ENCODE measurements at places on chromosomes 16 and 17.
A peak's percentile ranks its signal among the peaks of the same experiment; 100 is the strongest.

- DNase-seq: peak; percentile 93
Observed at GRCh38 chr17:7035591-7036368, at the start of gene SLC16A13. Gene SLC16A13, plus strand, starts transcription at chr17:7036015. Its CDS starts 368 bp downstream, at chr17:7036383.

DNA sequence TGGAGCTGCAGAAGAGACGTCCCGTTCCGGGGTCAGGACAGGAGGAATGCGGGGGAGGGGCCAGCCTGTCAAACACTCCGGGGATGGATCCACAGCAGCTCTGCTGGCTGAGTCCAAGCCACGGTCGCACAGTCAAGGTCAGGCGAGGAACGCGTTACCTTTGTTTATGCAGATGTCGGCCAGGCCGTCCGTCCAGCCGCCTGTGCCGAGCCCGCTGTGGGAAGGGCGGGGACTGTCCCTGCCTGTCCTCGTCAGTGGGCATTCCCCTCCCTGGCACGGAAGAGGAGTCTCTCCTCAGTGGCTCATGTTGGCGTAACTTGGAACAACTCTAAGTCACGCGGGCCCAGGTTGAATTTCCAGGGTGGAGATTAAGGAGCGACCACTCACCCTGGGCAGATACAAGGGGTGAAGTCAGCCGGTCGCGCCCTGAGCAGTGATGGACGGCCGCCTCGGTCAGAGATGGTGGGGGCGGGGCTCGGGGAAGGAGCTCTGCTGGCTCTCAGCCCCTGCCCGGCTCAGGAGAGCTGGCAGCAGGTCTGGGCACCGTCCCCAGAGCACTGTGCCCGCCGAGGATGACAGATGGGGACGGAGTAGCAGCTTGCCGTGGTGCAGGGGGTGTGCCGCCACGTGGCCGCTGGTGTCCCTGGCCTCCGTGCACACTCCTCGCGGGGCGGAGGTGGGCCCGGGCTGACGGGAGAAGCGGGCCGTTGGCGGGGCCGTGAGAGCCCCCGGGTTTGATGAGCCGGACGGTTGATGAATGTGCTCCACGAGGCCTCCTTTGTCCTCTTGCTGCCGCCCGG is 7.3 kb downstream of the CACNA1H start:
- no peak for DNase-seq

GRCh38 chr17:27810211-27810901 is 10.0 kb upstream of the NOS2 start:
- no peak for DNase-seq

DNA sequence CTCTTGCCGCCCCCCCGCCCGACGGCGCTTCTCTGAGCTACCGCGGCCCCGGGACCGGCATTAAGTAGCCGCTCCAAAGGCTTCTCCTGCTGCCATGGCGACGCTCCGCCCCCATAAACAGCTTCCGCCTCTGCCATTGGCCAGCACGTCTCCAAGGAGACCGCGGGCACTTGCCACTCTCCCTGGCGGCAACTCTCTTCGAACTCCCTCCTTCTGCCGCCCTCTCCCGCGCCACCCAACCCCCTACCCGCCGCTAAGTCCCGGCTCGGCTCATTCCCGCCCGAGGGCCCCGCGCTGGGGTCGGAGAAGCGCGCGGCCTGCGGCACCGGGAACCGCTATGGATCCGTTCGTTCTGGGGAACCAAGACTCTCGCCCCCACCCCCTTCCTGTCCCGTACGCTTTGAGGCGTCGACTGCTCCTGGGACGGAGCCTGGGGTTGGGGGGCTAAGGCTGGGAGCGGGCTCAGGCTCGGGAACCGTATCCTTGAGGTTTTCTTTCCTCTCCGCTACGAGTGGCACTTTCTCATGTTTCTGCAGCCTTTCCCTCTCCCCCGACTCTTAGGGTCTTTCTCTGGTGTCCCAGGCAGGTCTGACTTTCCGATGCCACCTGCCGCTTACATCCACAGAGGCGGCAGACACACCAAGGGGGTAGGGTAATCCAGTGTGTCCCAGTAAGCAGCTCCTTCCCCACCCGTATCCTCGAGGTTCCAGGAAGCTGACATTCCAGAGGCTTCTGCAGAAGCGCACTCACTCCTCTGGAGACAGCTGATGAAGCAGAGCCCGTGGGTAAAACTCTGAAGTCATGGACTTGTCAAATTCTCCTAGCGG is at the start of gene FOXJ1:
TSS of gene FOXJ1 (minus strand) at position 34 of the 827 bp plus-strand sequence. CDS start 850 bp downstream, outside the sequence.
- peak; percentile 75 for DNase-seq

GRCh38 chr17:63685041-63685440 is 14.9 kb downstream of the LIMD2 start:
- no peak for DNase-seq

DNA sequence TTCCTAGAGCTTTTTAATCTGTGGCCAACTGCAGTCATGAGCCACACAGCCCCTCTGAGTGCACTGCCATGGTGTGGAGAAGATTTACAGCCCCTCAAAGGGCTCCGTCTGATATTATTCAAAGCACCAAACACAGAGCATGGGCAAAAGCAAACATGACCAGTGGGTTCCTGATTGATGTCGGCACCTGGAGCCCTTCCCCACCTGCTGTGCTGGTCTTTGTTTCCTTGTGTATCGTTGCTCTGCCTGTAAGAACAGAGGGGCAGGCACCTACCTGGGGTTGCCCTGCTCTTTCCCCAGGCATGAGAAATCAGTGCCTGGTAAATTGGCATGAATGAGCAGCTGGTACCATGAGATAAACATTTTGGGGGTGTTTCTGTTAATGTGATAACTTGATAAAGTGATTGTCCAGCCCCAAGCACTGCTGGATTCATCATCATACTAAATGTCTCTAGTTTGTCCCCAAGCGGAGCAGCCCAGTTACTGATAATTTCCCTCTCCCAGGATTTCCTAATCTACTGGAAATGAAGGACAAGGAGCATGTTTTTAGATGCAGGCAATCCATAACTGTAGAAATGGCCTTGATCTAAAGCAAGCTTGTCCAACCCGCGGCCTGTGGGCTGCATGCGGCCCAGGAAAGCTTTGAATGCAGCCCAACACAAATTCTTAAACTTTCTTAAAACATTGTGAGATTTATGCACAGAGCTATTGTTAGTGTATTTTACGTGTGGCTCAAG is 5.0 kb upstream of the SPIRE2 start:
- no peak for DNase-seq

DNA sequence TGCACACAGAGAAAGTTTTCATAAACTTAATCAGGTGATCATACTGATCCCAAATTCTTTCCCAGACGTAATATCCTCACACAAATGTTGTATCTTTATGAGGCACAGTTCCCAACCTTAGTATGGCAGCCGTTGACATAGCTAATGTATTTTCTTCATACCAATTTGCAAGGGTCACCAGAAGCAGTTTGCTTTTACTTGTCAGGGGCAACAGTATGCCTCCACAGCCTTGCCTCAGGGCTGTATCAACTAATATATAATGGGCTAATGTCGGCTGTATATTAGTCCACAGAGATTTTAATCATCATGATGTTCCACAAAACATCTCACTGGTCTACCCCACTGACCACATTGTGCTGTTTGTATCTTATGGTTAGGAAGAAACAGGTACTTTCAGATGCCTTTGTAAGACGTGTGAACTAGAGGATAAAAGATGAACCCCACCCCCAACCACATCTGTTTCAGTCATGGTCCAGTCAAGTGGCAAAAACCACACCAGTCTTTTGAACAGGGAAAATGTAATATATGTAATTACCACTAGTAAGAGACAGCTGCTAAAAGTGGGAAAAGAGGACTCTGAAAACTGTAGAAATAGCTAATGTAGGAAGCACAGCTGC is 55.2 kb downstream of the GAN start:
- no peak for DNase-seq

- DNase-seq: no peak
Observed at GRCh38 chr17:61394630-61395408, 4.8 kb upstream of the TBX2 start.

DNA sequence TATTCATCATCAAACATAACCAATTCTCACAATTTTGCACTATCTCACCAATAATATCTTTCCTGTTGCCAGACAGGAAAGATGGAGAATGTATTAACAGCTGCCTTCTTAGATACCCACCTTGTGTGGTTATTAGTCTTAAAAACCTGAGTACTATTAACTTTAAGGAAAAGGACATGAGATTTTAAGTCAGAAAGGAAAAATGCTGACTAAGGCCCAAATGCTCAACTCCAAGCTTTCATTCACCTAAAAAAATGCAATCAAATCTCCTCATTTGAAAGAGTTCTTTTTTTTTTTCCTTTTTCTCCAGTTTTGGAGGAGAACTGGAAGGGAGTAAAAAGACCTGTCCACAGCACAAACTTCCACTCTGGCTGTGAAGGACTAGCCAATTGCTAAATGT is 61.3 kb upstream of the PHOSPHO1 start:
- DNase-seq: no peak

DNA sequence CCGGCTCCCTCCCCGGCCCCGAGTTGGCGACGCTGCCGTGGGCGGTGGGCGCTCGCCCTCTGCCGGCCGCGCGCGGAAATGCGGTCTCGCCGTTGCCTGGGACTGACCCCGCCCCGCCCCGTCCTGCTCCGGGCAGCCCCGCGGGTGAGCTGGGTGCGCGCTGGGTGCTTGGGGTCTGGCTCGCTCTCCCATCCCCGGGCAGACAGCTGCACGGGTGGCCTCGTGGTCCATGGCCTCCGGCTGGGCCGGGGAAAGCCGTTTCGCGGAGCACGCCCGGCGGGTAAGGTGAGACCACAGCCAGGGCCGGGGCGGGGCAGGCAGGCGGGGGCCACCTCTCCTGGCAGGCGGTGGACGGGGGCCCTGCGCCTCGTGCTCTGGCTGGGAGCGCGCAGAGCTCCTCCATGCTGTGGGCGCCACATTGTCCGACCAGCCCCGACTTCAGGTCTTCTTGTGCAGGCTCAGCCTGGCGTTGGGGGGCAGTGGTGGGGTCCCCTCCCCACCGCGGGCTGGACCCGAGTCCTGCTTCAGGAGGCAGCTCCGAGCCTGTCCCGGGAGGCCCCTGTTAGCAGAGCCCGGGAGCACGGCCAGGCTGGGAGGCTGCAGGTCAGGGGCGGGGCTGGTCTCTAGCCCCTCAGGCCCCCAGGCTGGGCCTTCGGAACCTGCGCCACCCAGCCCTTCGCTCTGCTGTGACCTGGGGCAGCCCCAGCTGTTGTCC is 7.0 kb upstream of the C1QTNF8 start:
- no peak for DNase-seq

DNA sequence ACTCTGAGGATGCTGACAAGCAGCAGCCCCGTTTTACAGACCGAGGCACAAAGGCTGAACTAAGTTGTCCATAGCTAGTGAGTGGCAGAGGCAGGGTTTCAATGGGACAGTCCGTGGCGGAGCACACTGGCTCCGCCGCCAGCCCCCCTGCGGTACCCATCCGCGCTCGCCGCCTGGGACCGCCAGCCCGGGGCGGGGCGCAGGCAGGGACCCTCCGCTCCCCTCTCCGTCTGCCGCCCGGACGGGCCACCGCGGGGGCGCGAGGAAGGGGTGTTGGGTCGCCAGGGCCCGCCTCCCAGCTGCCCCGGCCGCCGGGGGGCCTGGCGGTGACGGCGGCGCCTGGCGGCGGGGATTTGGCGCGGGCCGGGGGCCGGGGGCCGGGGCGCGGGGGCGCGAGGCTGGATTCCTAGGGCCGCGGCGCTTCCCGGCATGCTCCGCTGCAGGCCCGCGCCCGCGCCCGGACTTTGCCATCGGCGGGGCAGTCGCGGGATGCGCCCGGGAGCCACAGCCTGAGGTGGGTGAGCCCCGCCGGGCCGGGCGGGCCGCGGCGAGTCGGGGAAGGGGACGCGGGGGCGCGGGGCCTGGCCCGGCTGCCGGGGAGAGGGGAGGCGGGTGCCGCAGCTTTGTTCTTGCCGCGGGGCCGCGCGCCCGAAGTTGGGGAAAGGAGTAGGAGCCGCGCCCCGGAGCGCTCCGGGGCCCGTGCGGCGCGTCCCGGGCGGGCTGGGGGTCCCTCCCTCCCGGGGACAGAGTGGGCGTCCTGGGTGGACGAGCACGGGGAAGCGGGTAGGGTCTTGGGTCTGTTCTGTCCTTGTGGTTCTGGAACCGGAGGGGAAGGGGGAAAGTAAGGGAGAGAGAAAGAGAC is at the start of gene TMEM98:
TSS of gene TMEM98 (plus strand) at position 430 of the 862 bp plus-strand sequence. CDS start 3,376 bp downstream, outside the sequence.
- DNase-seq: no peak

GRCh38 chr16:2244926-2245795 is 6.2 kb downstream of the ECI1 start:
- DNase-seq: no peak

DNA sequence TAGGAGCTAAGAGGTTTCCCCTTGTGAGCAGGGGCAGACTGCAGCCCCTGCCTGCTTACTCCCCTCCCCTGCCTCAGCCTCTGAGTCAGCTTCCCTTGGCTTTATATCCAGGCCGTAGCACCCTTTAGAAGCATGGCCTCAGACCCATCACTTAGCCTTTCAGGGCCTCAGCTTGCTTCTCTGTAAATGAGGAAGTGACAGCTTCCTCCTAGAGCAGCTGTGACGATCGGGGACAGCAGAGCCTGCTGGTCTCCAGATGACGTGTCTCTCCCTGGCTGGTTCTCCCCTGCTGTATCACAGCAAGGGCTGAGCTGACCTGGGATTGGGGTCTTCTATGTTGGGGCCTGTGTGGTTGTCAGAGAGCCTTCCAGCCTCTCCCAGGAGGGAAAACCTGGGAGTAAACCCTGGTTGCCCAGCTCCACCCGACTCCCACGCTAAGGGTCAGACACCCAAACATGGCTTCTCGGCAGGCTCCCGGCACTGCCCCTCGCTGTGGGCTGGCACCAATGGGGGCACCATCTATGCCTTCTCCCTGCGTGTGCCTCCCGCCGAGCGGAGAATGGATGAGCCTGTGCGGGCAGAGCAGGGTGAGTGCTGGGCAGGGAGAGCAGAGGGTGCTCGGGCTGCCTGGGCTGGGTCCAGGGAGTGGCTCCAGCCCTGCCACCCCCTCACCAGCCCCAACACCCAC is 16.3 kb upstream of the MYO15B start:
- DNase-seq: no peak

DNA sequence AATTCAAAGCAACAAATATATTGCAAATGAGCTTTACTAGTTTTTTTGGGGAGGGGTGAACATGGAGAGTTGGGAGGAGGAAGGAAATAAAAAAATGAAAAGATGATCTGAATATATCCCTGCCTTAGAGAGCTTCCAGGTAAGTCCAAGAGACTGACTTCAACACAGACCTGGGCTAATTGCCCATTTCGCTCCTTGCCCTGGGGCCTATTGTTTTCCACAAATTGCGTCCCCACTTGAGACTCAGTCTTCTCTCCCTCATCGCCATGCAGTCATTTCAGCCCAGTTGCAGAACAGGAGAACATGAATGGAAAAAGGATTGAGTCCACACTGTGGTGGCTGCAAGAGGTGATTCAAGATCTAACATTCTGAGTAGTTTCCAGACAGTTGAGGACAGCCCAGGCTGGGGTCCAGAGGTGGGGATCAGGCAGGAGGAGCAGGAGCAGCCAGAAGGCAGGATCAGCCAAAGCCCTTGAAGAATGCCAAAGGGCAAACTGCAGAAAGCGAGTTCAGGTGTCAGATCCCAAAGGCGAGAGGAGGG is 21.6 kb upstream of the TOB1 start:
- DNase-seq: no peak

GRCh38 chr16:72536723-72537435 is 364.9 kb upstream of the PMFBP1 start:
- DNase-seq: no peak

Data from fibroblast of the conjunctiva (primary cell).